ENCODE measurements at places on chromosomes 2 and 18. TPM values are rescaled to one million over a fixed set of nuclear protein-coding genes. Genes with fewer than 3 reads are reported as not detected.

The ZFP36L2 gene
- total RNA-seq, result 5.1 TPM

The TNFAIP6 gene
- total RNA-seq, result 1.8 TPM

The PAX8 gene
- not detected for total RNA-seq

The GPR75 gene
- 1.3 TPM for total RNA-seq

The CYRIA gene
- total RNA-seq, result 27.4 TPM

The TACR1 gene
- not detected for total RNA-seq

The SULT1C4 gene
- 9.3 TPM for total RNA-seq

The RAX gene
- not detected for total RNA-seq

The B3GNT7 gene
- 0.09 TPM for total RNA-seq

The DRC1 gene
- 0.27 TPM for total RNA-seq

The ZBTB14 gene
- total RNA-seq, result 10.9 TPM

The NTSR2 gene
- not detected for total RNA-seq

The CCT7 gene
- 527 TPM for total RNA-seq

The CFAP210 gene
- total RNA-seq, result not detected

The KIF1A gene
- not detected for total RNA-seq

The RGPD4 gene
- total RNA-seq, result not detected

The NEURL3 gene
- total RNA-seq, result not detected

The RNF125 gene
- total RNA-seq, result 0.09 TPM

The CLEC4F gene
- not detected for total RNA-seq

The ERFE gene
- 0.66 TPM for total RNA-seq

The IGFBP2 gene
- total RNA-seq, result 274 TPM

The COL3A1 gene
- 0.99 TPM for total RNA-seq

The IL36RN gene
- total RNA-seq, result not detected

The CRACDL gene
- 8.7 TPM for total RNA-seq

The OTOS gene
- total RNA-seq, result not detected

The TFPI gene
- total RNA-seq, result 294 TPM

The PROC gene
- total RNA-seq, result not detected

The TM4SF20 gene
- not detected for total RNA-seq

All from endothelial cell of coronary artery (primary cell).